ENCODE measurements at places on chromosomes 16 and 17.

DNA sequence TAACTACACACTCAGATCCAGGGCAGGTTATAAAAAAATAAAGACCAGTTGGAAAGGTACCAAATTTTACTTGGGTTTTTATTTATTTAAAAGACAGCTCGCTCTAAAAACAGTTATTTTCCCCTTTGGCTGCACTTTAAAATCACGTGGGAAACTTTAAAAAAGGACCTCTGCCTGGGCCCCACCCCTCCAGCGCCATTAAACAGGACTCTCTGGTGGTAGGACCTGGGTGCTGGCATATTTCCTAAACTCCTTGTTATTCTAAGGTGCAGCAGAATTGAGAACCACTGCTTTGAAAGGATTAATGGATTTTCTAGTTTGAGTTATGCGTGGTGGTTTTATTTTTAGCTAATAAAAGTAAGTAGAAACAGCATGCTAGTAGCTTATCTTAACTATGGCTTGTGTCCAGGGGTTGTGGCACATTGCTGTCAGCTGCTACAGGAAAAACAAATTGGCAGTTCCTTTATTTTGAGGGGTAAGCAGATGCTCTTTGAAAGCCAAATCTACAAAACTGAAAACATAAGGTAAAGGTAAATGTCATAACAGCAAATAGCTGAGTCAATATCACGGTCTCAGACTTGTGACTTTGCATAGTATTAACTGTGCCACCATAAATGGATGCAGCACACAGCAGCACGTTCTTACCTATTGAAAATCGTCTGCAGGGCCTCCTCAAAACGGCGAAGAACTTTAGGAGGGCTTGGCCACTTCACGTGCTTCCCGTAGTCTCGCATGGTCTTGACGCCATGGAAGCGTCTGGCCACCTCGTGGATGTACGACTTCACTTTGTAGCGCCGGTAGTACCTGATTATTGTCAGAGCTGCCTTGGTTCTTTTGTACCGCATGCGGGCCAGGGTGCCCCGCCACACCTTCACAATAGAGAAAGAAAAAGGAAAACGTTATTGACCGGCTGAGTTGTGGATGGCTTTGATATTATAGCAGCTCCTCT, 172.0 kb downstream of the CDK5R1 start:
- no peak for DNase-seq

DNA sequence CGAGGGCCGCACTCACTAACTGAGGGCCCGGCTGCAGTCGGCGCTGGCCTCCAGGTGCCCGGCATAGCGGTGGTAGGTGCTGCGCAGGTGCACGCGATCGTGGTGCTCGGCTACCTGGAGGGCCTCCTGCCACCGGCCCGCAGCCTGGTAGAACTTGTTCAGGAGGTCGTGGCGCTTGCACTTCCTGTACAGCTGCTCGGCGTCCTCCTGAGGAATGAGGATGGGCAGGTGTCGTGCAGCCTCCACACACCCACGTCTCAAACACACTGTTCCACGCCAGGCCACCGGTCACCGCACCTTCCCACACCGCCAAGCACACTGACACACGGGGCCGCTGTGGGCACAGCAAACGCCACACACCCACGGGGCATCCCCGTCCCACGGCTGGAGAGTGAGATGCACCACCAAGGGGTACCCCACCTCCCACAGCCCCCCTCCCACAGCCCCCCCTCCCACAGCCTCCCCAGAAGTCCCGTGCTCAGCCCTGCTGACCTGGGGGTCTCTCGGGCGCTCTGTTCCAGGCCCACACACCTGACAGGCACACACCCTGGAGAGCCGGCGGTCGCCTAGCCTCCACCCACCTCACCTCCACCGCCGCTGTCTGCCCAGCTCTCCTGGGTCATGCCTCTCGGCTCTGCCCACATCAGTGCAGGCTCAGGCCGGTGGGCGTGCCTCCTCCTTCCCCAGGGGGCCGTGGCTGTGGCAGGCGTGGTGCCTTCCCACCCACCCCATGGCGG, 7.4 kb upstream of the TMEM204 start:
- DNase-seq = no peak

- DNase-seq = no peak
These were observed 64.1 kb upstream of the SREBF1 start for GRCh38 chr17:17900615-17901520.

DNA sequence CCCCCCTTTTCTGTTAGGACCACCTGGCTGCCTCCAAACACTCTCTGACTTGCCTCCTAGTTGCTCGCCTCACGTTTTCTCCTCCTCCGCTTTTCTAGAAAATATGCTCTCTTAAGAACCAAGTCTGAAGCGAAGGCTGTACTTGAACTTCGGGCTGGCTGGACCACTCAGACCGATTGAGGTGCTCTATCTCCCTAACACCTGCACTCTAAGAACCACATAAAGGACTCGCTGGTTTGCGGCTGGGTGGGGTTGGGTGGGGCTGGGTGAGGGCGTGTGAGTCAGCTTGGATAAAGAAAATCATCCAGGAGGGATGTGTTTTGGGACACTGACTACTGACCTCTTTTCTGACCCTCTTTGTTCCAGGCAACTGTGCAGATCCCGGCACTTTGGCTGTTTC, 22.9 kb upstream of the TMEM220 start:
- no peak for DNase-seq

- peak; percentile 74 for DNase-seq
These were observed at the start of gene DUSP3 for GRCh38 chr17:43778337-43779144. DUSP3 (minus strand) TSS chr17:43778977; CDS start chr17:43778924, 53 bp downstream.

- DNase-seq = no peak
These were observed 104.5 kb downstream of the RMI2 start for GRCh38 chr16:11449716-11450115.

GRCh38 chr17:75835654-75835987, 8.6 kb downstream of the UNC13D start:
- DNase-seq = no peak

- DNase-seq = no peak
These were observed 236.6 kb upstream of the GSE1 start for GRCh38 chr16:85376292-85377095.

DNA sequence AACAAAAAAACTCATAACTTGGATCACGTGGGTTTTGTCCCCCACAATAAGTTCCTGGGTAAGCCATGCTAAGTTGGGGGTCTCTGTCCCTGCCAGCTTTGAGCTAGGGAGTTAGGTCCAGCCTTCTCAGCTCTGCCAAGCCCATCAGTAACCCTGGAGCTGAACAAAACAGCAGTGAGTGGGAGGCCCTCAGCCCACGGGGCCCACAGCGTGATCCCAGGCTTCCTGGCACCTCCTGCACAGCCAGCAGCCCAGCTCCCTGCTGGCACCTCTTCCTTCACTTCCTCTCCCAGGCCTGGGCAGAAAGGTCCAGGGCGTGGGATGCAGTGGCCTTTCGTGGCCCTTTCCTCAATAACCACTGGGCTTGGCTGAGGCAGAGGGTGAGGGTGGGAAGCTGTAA, 35.5 kb upstream of the CDC42EP4 start:
- no peak for DNase-seq

- DNase-seq = no peak
These were observed 33.7 kb downstream of the TANC2 start for GRCh38 chr17:62999736-63000135.

- DNase-seq = no peak
These were observed 334.9 kb downstream of the C16orf95 start for GRCh38 chr16:86982347-86982596.

- no peak for DNase-seq
These were observed 7.2 kb upstream of the CD68 start for GRCh38 chr17:7572338-7572587.

GRCh38 chr16:14015948-14016347, 55.2 kb upstream of the MRTFB start:
- DNase-seq = no peak

GRCh38 chr17:10073941-10074340, 124.5 kb downstream of the GAS7 start:
- no peak for DNase-seq

GRCh38 chr17:32780721-32781120, 96.2 kb downstream of the MYO1D start:
- DNase-seq = no peak

DNA sequence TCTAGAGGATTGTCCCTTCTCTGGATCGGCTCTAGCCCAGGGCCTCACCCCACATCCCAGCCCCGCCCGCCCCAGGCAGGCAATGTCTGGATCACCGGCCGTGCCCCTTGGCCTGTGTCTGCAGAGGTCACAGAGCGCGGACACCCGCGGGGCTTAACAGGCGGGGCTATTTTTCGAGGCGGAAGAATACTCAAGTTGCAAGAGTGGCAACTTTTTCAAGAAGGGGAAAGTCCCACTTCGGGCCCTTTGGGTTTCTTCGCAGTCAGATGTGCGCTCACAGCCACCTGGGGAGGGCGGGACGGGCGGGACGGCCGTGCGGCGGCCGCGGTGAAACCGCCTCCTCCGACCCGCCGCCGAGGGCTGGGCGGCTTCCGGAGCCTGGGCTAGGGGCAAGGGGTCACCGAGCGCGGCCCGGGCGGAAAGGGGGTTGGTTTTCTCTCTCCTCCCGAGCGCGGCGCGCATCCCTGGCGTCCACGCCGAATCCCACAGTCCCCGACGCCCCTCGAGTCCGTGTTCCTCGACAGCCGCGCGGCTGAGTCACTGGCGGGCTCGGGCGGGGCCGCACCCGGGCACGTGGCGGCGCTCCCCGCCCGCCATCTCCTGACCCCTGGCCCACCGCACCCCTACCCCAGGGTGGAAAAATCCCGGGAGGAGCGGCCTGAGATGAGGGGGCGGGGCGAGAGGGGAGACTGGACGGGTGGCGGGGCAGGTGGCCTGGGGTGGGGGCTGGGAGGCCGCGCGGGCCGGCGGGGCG, 1.2 kb upstream of the PFN1 start:
- DNase-seq = peak; percentile 88

DNA sequence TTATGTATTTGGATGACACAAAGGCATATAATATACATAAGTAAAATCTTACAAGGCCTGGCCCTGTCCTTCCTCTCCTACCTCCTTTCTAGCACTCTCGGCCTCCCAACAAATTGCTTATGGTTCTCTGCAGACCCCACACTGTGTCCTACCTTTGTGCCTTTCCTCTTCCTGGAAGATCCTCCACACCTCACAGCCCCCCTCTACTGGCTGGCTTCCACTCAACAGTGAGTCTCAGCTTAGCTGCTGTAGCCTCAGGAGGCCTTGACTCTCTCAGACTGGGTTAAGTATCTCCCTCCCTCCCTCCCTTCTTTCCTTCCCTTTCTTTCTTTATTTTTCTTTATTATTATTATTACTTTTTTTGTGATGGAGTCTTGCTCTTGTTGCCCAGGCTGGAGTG, 8.3 kb upstream of the SLC52A1 start:
- DNase-seq = no peak
